Ovary (tissue), 10 donors: ENCODE measurements at places on chromosomes 6 and 20.

DNA sequence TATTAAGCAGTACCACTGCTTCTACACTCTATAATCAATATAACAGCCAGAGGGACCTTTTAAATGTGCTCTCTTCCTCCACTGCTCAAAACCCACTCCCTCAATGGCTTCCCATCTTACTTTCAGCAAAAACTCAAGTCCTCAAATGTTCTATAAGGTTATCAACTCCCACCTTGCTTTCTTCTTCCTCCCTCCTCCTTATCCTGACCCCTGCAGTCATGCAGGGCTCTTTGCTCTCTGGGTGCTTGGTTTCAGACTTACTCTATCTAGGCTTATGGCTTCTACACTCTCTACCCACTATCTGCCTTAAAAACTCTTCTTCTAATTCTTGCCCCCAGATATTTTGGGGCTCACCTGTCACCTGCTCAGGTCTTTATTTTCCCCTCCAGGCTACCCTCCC is 5.3 kb downstream of the ARHGAP18 start:
- DNase-seq: no peak

DNA sequence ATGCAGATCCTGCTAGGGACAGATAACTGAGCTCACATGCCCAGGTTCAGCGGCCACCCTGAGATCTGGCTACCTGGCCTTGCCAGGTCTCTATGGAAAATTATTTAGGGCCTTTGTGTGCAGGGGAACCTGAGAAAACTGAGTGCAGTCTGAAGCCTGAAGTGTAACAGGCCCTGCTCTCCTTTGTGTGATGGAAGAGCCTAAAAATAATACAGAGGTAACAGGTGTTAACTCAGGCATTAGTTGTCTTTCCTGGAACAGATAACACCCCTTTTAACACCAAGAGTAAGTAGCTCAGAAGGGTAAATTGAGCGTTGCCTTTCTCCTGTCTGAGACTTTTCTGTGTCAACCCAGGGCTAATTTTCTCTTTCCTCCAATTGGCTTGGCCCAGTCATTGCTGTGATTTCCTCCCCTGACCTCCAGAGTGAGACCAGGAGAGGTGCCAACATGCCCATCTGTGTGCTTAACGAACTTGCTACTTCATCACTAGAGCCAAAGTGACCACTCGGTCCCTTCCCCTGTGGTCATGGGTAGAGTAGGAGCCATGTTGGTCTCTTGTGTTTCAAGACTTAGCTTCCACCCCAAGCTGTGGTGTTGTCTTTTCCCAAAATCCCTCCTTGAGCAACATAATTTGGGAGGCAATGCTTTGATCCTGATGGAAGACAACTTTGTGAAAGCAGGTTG is 304.4 kb upstream of the JAG1 start:
- no peak for DNase-seq

GRCh38 chr6:139415365-139415764 is 40.9 kb upstream of the CITED2 start:
- no peak for DNase-seq

- no peak for DNase-seq
These were observed 13.1 kb upstream of the POPDC3 start for GRCh38 chr6:105192707-105193465.

DNA sequence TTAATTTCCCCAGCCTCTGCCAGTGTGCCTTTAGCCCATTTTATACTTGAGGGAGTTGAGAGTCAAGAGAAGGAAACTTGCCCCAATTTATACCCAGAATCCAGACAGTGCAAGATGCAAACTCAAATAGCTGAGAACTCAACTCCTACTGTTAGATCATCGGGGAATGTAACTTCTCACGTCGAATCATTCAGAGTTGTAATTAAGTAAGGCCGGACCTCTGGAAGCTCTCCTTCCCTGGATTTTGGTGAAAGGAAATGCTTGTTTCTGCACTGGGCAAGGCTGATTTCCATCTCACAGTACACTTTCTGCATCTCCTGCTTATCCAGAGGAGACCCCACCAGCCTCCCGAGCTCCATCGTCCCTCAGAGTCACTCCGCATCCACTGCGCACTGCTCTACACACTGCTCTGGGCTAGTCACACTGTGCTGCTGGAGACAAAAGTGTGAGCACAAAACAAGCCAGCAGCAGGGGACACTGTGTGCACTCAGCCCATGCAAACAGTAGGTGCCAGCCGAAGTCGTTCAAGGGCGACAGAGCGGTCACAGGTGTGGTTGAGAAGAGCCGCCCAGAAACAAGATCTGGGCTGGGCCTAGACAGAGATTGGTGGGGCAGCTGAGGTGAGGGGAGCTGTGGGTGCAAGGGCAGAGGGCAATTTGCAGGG is 150.4 kb upstream of the QKI start:
- DNase-seq: no peak

GRCh38 chr6:152261179-152261578 is 376.0 kb downstream of the SYNE1 start:
- DNase-seq: no peak

- DNase-seq: no peak
These were observed 5.4 kb upstream of the FBXO30 start for GRCh38 chr6:145819994-145820393.

- no peak for DNase-seq
These were observed 61.2 kb upstream of the SGK1 start for GRCh38 chr6:134379076-134379475.

GRCh38 chr6:165674155-165675029 is 11.4 kb upstream of the PDE10A start:
- DNase-seq: no peak

DNA sequence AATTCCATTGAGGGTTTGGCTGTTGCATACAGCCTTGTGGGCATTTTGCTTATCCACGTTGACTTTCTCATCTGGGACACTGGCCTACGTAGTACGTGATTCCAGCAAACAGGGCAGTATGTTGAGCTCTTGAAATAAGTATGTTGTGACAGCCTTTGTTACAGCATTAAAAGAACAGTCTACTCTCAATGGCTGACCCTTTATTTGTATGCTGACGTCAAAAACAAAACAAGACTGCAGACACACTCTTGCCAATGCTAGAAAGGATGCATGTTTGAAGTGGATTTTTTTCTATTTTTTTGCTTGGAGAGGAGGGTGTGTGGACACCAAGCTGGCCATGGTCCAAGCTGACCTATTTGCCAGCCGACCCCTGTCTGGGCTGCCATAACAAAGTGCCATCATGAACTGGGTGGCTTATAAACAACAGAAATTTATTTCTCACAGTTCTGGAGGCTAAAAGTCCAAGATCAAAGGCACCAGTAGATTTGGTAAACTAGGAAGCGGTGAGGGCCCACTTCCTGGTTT is 10.8 kb upstream of the SNHG17 start:
- peak; percentile 47 for DNase-seq

DNA sequence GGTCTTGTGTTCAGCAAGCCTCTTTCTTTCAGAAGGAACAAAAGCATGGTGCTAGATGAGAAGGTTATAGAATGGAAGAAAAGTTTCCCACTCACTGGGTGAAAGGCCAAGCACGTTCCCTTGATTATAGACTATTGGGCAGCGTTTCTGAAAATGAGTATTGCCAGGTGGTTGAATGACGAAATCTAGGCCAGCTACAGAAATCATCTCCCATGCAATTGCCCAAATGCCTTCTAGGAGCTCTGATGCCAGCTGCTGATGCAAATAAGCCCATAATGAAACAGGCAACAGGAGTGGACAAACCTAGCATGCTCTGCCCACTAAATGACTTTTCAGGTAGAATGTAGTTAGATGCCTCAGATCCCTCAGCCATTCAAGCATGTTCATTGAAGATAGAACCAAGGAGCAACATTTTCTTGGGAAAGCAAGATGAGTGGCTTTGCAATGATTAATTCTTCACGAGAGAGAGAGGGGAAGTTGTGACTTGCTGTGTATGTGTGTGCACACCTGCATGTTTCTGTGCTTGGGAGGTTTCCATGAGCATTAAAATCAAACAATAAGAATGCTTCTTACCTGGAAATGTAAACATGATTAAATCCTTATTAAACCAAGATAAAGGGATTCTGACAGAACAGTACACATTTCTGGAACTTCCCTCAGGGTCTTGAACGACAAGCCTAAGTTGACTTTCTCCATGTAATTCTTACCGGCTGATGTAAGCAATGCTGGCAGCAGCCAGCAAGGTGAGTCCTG is 43.6 kb downstream of the ADTRP start:
- DNase-seq: no peak

GRCh38 chr20:58478141-58478805 is 36.9 kb downstream of the APCDD1L start:
- no peak for DNase-seq

DNA sequence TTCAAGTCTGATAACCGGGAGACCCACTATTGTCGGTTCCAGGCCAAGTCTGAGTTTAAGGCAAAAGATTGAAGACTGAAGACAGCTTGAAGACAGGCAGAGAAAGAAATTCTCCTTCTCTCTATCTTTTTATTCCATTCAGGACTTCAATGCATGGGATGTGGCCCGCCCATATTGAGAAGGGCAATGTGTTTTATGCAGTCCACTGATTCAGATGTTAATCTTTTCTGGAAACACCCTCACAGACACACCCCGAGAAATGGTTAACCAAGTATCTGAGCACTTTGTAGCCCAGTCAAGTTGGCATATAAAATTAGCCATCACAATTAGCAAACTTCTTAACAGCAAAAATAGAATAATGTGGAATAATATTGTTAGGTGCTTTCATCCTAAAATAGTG is 75.5 kb upstream of the FABP7 start:
- DNase-seq: no peak

GRCh38 chr6:111503660-111504059 is 20.6 kb upstream of the REV3L start:
- DNase-seq: no peak

DNA sequence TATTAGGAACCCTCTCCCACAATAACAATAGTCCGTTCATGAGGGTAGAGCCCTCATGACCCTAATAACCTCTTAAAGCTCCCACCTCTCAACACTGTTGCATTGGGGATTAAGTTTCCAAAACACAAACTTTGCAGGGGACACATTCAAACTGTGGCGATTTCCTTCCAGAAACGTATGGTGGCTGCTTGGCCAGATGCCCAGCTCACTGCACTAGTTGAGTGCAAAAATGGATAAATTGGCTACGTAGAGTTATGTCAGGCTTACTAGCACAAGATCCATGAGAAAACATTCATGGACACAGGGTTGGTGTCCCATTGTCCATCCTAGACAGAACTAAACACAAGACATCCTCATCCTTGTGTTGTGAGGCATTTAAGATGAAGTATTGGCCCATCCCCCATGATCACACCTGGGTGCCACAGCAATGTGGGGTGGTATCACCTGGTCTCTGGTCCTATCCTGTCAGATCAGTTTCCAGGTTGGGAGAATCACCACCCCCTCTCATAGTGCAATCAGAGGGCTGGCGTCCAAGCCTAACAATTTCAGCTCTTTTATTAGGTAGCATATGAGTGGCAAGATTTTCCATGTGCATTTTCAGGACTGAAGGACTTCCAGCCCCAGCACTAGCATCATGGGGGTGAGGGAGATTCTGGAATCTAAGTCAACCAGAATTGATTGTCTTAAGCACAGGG is 63.4 kb upstream of the ELOVL5 start:
- DNase-seq: no peak

DNA sequence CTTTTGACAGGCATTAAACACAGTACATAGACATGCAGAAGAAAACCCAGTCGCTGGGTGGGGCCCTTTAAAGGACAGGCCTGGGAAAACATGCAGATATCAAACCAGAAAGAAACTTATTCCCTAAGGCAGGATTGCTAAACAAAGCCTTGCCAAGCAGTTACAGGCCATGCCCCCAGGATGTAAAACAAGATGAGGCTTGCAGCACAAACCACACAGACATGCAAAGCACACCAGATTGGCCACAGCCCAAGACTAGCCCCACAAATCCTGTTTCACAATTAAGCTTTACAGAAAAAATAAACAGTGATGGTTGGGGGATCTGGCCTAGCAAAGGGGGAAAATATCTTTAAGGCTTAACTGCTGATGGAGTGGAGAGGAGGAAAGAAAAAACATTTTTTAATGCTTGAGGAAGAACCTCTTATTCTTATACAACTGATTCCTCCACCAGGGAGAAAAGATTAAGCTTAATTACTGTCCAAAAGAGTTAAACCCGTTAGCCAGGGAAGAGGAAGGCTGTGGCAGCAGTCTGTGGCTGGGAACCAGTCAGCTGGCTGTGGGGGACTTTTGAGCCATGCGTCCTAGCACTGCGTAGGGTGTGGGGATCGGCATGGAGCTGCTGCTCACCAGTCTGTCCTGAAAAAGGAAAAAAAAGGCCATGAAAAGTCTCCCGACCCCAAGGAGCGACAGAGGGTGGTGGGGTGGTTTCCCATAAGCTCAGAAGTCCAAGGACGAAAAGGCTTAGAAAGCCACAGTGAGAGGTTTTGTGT is 28.4 kb downstream of the COL19A1 start:
- no peak for DNase-seq

- DNase-seq: peak; percentile 47
These were observed 91.3 kb upstream of the PRDM1 start for GRCh38 chr6:105994591-105995390.

- DNase-seq: no peak
These were observed 11.5 kb upstream of the IL20RA start for GRCh38 chr6:137056121-137056880.

- peak; percentile 49 for DNase-seq
These were observed 16.7 kb downstream of the HMGN4 start for GRCh38 chr6:26554697-26555504.

GRCh38 chr20:41275301-41275731 is 42.2 kb downstream of the ZHX3 start:
- no peak for DNase-seq

- DNase-seq: no peak
These were observed 10.3 kb downstream of the FOXQ1 start for GRCh38 chr6:1322156-1322555.

DNA sequence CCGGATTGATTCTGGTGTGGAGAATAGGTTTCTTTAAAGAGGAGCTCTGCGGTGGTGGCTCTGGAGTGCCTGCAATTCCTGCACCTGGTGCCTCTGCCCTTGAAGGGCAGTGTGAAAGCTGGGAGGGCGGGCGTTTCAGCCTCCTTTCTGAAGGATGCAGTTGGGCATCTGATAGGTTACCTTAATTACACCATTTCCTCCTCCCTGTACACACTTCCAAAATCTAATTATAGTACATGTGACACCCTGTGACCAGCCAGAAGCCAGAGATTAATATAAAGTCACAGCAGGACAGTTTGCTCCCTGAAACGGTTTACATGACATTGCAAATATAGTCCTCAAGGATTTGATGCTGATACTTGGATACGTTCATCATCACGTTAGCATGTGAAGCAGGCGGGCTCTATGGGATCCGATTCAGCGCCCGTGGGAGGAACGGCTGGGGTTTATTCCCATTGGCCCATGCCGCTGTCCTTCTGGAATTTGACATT is 548.2 kb downstream of the QKI start:
- no peak for DNase-seq

GRCh38 chr20:61803416-61803914 is 262.2 kb downstream of the TAF4 start:
- no peak for DNase-seq

- no peak for DNase-seq
These were observed 29.8 kb downstream of the ARHGAP40 start for GRCh38 chr20:38631155-38632022.
